ENCODE measurements at places on chromosomes 7 and 10. TPM values are rescaled to one million over a fixed set of nuclear protein-coding genes. Genes with fewer than 3 reads are reported as not detected.

The ARL4A gene
- total RNA-seq = 75.5 TPM

The RBP3 gene
- not detected for total RNA-seq

The ADRB1 gene
- 4.0 TPM for total RNA-seq

The TMEM176B gene
- not detected for total RNA-seq

The AGBL3 gene
- 0.64 TPM for total RNA-seq

The OPN4 gene
- not detected for total RNA-seq

The MYPN gene
- not detected for total RNA-seq

The TLX1 gene
- total RNA-seq = under 0.01 TPM

The EGR2 gene
- total RNA-seq = under 0.01 TPM

The C10orf53 gene
- not detected for total RNA-seq

The OGDHL gene
- total RNA-seq = 0.21 TPM

The TRIM50 gene
- not detected for total RNA-seq

The BICC1 gene
- 1.9 TPM for total RNA-seq

The MUC12 gene
- total RNA-seq = not detected

The SLC13A1 gene
- total RNA-seq = not detected

The VWDE gene
- 3.6 TPM for total RNA-seq

The CACNA2D1 gene
- 0.64 TPM for total RNA-seq
